ENCODE measurements at places on chromosomes 3 and 15.
A peak's percentile ranks its signal among the peaks of the same experiment; 100 is the strongest.

DNA sequence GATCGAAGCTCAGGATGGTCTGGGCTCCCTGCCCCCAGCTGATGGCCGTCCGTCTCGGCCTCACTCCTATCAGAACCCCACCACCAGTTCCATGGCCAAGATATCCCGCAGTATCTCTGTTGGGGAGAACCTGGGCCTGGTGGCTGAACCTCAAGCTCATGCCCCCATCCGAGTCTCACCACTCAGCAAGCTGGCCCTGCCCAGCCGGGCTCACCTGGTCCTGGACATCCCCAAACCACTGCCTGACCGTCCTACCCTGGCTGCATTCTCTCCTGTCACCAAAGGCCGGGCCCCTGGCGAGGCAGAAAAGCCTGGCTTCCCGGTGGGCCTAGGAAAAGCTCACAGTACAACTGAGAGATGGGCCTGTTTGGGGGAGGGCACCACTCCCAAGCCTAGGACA is 4.4 kb upstream of the JMJD7 start:
- no peak for DNase-seq

DNA sequence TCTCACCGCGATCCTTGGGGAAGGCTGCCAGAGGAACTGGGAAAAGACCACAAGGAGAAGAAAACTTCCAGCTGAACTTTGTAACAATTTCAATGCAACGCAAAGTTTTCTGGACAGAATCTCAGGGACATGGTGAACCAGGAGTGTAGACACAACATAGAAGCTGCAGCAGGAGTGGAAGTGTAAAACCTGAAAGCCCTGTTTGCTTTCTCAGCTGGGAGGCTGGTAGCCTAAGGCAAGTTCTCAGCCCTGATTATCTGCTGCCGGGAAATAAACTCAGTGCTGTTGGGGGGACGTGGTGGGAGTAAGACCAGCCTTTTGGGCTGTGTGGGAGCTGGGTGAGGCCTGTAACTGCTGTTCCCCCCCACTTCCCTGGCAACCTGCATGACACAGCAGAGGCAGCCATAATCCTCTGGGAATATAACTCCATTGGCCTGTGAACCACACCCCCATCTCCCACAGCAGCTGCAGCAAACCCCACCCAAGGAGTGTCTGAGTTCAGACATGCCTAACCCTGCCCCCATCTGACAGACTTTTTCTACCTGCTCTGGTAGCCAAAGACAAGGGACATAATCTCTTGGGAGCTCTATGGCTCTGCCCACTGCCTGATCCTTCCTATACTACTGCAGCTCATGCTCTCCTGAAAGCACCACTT is 106.7 kb downstream of the ZNF621 start:
- no peak for DNase-seq

GRCh38 chr3:32910954-32911353 is 40.5 kb upstream of the CCR4 start:
- DNase-seq, result no peak

DNA sequence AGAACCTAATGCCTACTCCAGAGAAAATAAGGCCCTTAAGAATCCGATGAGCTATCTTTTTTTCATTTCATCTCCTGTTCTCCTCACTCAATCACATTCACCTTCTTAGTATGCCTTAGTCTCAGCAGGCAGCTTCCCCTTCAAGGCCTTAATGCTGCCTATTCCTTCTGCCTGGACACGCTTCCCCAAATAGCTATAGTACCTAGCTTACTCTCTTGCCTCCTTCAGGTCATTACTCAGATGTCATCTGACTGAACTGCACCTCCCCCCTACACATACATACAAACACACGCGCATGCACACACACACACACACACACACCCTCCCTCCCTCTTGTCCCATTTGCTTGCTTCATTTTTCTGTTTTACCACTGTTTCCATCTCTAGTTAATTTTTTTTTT is 191.5 kb upstream of the MLF1 start:
- no peak for DNase-seq

DNA sequence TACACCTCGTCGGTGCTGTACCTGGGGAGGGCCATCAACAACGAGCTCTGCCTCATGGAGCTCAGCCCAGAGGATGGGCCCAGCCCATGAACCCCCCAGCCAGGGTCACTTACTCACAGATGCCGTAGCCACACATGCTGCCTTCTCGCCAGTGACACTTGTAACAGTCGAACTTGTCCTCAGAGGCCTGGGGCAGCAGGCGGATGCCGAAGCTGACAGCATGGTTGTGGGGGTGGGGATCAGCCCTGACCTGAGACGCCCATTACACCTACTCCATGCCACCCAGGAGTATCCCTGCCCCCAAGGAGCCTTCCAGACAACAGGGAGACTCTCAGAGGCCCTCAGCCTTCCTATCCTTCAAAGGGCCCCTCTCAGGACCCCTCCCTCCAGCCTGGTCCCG is 12.1 kb downstream of the ALS2CL start:
- DNase-seq, result no peak

DNA sequence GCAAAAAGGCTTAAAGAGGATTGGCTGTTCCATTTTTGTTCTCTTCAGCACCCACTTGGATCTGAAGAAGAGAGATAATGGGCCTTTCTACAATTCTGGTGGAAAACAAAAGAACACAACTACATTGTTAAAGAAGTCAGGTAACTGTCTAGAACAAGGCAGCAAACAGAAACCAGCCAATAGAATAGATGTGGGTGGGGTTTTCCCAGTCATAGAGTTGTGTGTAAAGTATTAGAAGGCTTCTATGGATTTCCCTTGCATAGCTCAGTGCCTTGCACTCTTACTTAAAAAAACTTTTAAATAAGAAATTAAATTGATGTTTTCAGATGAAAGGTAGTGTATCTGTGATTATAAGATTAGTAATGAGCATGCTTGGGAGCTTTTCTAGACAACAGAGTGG is 462.7 kb upstream of the ATP11B start:
- no peak for DNase-seq

DNA sequence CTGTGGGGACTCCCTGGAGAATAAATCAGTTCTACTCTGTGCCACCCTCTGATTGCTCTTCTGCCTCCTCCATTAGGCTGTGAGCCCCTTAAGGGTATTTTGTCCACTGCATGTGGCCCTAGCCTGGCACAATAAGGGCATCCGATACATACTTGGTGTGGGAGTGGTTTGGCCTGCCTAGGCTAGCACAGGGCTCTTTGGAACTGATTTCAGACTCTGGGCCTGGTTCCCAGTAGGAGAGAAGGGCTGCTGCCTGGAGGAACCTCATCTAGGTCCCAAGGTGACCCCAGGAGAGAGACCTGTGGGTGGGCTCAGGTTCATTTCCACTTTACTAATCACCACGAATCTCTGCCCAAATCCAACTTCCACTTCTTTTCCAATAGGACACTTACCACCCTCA is 5.3 kb upstream of the CTDSPL start:
- no peak for DNase-seq

DNA sequence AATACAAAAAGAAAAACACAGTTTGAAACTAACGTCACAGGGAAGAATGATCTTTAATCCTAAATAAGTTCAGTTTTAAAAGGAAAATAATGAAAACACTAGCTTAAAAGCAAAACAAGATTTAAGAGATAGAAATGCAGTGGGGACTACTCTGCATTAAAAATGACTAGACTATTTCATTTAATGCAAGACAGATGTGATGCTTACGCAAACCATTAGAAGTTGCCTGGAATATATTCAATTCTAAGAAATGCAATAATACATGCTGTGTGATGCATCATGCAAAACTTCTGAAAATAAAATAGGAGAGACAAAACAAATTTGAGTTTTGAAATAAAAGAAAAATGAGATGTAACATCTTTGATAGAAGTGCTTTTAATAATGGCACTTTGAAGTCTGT is 97.6 kb upstream of the STRIT1 start:
- DNase-seq, result no peak

- DNase-seq, result no peak
These were observed 84.2 kb upstream of the SLC25A26 start for GRCh38 chr3:66136597-66136996.

- DNase-seq, result peak; percentile 78
These were observed at the start of gene CHRNA5 for GRCh38 chr15:78565097-78565950. Gene CHRNA5, plus strand, starts transcription at chr15:78565520. Its CDS starts 200 bp downstream, at chr15:78565720.

DNA sequence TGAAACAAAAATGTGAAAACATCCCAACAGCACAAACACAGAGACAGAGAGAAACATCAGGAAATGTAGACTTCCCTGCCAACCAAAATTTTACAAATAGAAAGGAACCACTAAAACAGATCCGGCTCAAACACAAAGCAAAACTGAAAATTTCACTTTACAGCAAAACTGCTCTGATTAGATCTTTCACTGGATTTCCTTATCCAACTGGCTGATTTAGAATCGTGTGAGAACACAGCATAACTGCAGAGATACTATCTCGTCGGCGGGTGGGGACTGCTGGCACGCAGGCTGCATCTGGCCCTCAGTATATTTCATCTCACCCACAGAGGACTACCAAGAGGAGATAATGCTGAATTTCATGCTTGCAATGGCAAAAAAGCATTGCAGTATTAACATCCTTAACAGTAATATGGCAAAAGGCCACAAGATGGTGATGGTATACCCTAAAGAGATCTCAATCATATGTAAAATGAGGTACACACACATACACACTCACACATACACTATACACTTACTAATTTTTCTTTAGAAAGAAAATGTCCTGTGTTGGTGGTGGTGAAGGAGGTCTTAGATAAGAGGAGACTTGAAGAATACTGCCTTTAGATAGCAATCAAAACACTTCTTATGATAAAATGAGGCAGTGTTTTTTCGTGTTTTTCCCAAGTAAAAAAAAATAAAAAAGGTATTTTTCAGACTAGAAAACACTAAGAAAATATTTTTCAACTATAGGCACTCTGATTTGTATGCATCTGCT is 10.6 kb upstream of the LEO1 start:
- peak; percentile 41 for DNase-seq

DNA sequence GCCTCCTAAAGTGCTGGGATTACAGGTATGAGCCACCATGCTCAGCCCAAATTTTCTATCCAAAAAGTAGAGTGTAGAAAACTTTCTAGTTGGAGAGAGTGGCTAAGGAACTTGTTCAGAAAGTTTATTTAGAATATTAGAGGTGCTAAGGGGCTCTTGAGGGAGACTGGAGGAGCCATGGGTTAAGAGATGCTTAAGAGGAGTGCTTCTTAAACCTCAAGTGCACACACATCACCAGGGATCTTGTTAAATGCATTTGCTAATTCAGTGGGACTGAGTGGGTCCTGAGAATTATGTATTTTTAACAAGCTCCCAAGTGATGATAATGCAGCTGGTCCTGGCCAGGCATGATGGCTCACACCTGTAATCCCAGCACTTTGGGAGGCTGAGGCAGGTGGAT is 29.7 kb upstream of the SLMAP start:
- DNase-seq, result no peak

GRCh38 chr3:140924097-140924873 is 17.4 kb upstream of the SLC25A36 start:
- DNase-seq, result no peak

GRCh38 chr3:36792342-36792741 is 28.0 kb upstream of the DCLK3 start:
- DNase-seq, result peak; percentile 16

GRCh38 chr3:65493371-65493882 is 545.3 kb downstream of the MAGI1 start:
- DNase-seq, result no peak

- no peak for DNase-seq
These were observed 30.1 kb downstream of the SPSB4 start for GRCh38 chr3:141081141-141081795.

GRCh38 chr3:23880703-23881339 is 36.0 kb downstream of the NKIRAS1 start:
- DNase-seq, result peak; percentile 11

GRCh38 chr15:40241269-40242212 is 2.7 kb downstream of the PAK6 start:
- no peak for DNase-seq

DNA sequence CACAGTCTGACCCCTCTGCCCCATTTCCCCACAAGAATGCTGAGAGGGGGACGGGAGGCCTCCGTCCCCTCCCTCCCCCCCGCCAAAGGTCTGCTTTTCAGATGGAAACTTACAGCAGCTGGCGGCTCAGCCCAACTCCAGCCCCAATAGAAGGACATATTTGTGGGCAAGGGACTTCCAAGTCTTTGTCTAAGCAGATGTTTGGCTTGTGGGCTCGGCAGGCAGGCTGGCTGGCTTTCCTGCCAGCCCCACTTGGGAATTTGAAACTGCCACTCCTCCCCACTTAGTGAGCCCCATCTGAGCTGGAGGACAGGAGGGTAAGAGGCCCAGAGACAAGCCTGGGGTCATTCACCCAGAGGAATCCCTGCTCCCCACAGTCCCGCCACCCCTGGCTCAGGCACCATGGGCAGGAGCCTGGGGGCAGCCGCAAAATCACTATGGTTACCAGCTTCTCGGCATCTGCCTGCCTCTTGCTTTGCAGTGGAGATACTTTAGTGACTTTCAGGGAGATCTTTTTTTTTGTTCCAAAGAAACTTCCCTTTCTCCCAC is 53.6 kb downstream of the LMCD1 start:
- no peak for DNase-seq

DNA sequence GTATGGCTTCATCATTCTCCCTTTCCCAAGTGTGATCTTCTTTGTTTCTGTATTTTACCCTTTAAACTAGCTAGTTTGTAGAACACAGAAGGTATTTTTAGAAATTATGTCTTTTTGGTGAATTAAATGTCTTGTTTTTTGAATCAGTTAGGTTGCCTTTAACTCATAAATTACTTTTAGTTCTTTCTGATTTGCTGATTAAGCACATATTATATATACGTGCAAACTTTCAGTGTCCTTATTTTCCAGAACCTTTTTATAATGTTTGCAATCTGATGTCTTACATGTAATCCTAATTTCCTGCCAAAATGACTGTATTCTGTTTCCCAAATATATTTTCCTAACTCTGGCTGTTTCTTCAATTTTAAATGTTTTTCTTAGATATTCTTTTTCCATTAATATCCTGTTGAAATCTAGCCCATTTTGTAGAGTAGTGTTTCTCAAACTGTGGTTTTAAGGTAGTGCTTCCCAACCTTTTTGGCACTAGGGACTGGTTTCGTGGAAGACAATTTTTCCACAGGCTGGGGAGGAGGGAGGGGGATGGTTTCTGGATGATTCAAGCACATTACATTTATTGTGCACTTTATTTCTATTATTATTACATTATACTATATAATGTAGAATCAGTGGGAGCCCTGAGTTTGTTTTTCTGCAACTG is 51.8 kb downstream of the CHD2 start:
- no peak for DNase-seq

DNA sequence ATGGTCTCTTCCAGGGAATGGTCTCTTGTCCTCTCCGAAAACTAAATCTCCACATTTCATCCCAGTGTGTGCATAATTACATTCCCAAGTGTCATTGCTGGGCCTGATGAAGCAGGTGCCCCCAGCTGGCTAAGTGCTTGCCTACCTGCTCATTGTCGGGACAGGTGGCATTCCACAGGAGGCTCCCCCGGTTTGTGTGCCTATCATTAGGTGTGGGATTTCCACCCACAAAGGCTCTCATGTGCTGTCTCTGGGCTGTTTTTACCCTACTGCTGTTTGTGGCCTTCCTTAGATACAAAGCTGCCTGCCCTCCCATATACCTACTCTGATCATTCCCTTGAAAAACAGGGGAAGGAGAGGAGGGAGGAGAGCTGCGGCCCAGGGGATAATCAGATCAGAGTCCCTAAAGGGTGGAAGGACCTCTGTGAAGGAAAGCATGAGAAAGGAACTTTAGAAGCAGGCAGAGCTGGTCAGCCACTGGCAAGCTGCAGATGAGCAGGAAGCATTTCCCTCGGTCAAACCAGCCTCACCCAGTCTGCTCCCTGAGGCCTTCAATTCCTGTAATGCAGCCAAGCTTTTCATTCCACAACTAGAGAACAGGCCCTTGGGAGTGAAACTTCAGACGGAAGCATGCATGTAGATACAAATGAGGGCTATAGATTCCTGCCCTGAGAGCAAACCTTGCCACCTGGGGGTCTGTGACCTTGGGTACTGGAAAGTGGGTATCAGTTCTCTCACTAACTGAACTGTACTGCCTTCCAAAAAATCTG is 60.7 kb upstream of the HEG1 start:
- no peak for DNase-seq

- no peak for DNase-seq
These were observed 34.5 kb downstream of the IL17RD start for GRCh38 chr3:57130571-57131209.

Measured in CD4-positive, alpha-beta T cell treated with Interleukin-17A for 4 hours (primary cell).